ENCODE measurements at places on chromosomes 3 and 15.

DNA sequence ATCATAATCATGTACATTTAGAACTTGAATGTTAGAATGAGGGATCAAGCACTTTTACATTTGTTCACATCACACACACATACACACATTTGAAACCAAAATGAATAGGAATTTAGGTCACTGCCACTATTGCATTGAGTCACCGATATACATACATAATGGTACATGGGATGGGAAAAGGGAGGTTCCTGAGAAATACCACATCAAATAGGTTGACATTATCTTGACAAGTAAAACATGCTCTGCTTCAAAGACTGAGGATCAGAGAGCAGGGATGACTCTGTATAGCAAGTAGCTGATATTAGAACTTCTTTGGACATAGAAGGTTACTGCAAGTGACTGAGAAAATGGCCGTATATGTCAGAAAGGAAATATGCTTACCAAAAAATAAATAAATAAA is 847.2 kb downstream of the PLOD2 start:
- DNase-seq = no peak

- no peak for DNase-seq
These were observed 18.3 kb upstream of the PKM start for GRCh38 chr15:72249142-72249810.

DNA sequence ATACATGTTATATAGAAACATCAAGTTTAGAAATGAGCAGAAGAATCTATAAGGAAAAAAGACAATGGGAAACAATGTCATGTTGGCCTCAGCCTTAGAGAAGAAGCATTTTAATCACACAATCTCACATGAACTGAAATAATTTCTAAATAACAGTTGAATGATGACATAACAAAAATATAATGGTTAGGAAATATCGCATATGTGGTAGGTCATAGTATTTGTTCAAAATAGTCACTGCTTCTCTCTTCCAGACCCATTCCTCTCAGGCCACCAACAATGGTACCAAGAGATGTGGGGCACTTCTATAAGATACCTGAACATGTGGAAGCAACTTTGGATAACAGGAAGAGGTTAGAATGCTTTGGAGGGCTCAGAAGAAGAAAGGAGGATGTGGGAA is 195.7 kb upstream of the PDZRN3 start:
- DNase-seq = no peak

DNA sequence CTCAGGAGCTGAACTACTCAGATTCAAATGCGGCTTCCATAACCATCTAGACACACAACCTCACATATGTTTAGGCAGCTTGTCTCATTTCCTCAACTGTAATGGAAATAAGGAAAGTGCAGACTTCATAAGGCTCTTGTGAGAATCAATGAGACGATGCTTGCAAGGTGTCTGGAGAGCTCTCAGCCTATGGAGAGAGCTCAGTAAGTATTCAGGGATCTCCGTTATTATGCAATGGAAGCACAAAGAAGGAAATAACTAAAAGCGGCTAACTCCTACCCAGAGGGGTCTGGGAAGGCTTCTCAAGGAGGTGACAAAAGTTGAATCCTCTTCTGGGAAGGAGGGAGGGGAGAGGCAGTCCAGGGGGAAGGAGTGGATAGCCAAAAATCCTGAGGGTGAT is 50.1 kb upstream of the LIPC start:
- no peak for DNase-seq

DNA sequence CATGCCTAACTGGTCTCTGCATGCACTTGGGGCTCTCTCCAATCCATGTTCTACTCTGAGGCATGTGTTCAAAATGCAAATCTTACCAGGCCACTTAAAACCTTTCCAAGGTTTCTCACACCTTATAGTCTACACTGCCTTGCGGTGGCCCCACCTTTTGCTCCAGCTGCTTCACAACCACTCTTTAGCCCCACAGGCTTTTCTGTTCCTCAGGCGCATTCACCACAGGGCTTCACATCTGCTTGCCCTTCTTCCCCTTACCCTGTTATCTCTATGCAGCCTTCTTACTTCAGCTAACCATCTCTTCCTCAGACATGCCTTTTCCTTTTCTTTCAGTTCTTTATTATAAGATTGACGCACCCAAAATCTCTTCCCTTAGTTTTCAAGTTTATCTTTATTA is 37.8 kb downstream of the MINDY4B start:
- no peak for DNase-seq

Data from fibroblast of pulmonary artery (primary cell).